ENCODE measurements at places on chromosomes 3 and 15.

DNA sequence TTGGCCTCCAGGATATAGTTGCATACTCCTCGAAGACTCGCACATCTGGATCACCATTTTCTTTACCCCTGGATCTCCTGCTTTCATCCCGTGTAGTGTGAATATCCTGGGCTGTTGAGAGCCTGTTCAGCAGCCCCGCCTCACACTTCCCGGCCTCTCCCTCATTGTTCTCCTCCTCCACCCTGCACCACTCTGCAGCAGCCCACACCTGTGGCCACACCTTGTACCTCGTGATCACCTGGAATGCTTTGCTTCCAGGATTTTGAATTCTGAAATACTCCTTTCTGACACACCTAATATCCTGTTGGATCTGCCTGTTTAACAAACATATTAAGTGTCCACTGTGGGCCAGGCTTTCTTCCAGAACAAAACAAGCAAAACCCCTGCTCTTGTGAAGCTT is 14.4 kb downstream of the ABHD17C start:
- no peak for DNase-seq

DNA sequence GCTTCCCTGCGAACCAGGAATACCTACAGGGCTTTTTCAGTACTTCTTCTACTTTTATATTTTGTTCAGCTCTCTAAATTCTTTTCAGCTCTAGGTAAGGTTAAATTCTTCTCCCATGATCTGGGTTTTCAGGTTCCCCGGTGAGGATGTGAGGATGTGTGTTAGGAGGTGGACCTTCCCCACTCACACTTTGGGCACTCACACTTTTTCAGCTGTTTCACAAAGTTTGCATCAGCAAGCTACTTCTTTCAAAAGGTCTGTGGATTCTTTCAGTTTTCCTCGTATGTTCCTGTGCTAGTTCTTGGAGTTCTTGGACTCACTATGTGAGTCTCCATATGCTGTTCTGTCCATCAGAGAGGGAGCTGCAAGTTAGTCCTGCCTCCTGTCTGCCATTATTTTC is 13.9 kb upstream of the OR5K2 start:
- no peak for DNase-seq

DNA sequence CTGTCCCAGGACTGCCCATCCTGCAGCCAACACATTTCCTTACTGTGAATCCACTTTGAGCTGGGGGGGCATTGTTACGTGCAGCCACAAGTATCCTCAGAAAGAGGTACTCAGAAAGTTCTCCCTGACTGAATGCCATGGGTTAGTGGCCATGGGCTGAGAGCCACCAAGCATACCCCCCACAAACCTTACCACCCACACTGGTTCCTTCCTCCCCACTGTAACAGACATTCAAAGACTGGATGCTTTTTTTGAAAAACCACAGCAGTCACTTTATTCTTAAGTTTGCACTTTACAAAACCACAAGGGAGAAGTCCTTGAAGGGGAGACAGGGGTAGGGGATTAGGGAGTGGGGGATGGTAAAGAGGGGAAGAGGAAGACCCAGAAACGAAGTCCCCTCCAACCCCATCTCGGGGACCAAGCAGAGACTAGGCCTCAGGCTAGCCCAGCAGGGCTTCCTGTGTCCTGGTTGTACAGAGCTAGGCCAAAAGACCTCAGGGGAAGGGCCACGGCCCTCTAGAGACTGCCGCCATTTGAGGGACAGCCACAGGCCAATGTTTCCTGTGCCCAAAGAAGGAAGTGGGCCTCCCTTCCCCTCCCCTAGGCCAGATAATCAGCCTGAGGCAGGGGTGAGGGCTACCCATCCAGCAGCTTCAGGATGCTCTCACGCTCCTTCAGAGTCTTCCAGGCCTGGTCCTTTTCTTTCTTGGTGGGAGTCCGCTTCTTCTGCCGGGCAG is 10.1 kb upstream of the CAMK1 start:
- no peak for DNase-seq

- DNase-seq = no peak
These were observed 449.9 kb upstream of the GOLIM4 start for GRCh38 chr3:168545591-168545990.

GRCh38 chr3:103077910-103078309 is 643.1 kb downstream of the ZPLD1 start:
- no peak for DNase-seq

Data from hematopoietic multipotent progenitor cell treated with erythropoietin and hydrocortisone succinate and interleukin-3 and kit ligand, for 15 days (in vitro differentiated cells).